IMR-90 (cell line): ENCODE measurements at places on chromosomes 2 and 18. TPM values are rescaled to one million over a fixed set of nuclear protein-coding genes. Genes with fewer than 3 reads are reported as not detected.

FBXO15 gene
- total RNA-seq = 0.90 and 1.1 TPM in 2 replicates

CABYR gene
- total RNA-seq = 3.6 and 4.1 TPM in 2 replicates

SLC5A7 gene
- total RNA-seq = not detected in 2 replicates

GNAL gene
- 0.28 and 0.36 TPM in 2 replicates for total RNA-seq

SCN2A gene
- 0.54 and 0.56 TPM in 2 replicates for total RNA-seq

GRCh38 chr2:202344178-202344577 is 31.9 kb upstream of the BMPR2 start:
- no peak overlapping the region for H3K4me3 ChIP-seq
- H3K36me3 ChIP-seq = no peaks in the 10 kb centered on the region
- peak; percentile 45 for DNase-seq
- H3K27me3 ChIP-seq = no peaks in the 10 kb centered on the region
- no peak overlapping the region for H3K27ac ChIP-seq

- peak overlapping the region; percentile 74; the same call in 1 of the 2 replicates for H3K27ac ChIP-seq
- DNase-seq = peak; percentile 61
- no peak overlapping the region for H3K4me3 ChIP-seq
- no peaks in the 10 kb centered on the region for H3K27me3 ChIP-seq
These were observed 52.3 kb downstream of the SOS1 start for GRCh38 chr2:39068299-39069135.

GRCh38 chr18:74198453-74198852 is 50.1 kb downstream of the TIMM21 start:
- peaks cover 3% of the 10 kb centered on the region; the same call in 1 of the 2 replicates for H3K4me1 ChIP-seq
- H3K27me3 ChIP-seq = peaks cover 21% of the 10 kb centered on the region
- no peak overlapping the region for H3K27ac ChIP-seq
- H3K36me3 ChIP-seq = no peaks in the 10 kb centered on the region
- no peak for DNase-seq

GRCh38 chr2:157414050-157414449 is 29.8 kb downstream of the CYTIP start:
- no peaks in the 10 kb centered on the region for H3K27me3 ChIP-seq
- no peaks in the 10 kb centered on the region for H3K36me3 ChIP-seq
- no peak overlapping the region for H3K4me3 ChIP-seq
- no peaks in the 10 kb centered on the region for H3K4me1 ChIP-seq

DNA sequence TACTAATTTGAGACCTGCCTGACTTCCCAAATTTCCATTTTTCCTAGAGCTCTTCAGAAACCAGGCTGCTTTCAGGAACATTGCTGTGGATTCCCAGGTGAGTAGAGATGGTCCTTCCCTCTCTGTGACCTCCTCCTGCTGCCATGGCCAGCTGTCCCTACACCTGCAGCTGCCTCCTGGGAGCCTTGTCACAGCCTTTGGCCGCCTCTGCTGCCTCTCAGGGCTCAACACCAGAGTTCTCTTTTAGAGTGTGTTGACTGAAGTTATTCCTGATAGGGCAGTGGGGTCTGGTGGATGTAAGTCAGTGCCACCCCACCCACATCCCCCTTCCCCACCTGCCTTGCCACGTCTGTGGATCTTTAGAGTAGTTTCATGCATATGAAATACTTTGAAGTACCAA is 22.9 kb downstream of the SPATS2L start:
- no peak for DNase-seq
- H3K27ac ChIP-seq = no peak overlapping the region
- peaks cover 4% of the 10 kb centered on the region; the same call in 1 of the 2 replicates for H3K4me1 ChIP-seq

DNA sequence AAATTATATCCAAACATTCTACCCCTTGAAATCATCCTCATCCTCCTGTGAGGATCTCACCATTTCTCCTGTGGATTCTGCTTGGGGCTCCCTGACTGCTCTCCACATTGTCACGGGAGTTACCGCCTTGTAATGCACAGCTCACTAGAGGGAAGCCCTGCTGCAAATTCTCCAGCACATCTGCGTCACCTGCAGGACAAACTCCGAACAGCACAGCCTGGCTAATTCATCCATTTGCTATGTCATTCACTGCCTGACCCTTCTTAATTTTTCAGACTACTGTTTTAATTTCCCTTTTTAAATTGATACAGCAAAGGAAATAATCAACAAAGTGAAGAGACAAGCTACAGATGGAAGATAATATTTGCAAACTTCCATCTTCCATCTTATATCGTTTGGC is 627.4 kb downstream of the FBXO15 start:
- no peaks in the 10 kb centered on the region for H3K4me1 ChIP-seq
- no peak overlapping the region for H3K27ac ChIP-seq
- no peak overlapping the region for H3K4me3 ChIP-seq

DNA sequence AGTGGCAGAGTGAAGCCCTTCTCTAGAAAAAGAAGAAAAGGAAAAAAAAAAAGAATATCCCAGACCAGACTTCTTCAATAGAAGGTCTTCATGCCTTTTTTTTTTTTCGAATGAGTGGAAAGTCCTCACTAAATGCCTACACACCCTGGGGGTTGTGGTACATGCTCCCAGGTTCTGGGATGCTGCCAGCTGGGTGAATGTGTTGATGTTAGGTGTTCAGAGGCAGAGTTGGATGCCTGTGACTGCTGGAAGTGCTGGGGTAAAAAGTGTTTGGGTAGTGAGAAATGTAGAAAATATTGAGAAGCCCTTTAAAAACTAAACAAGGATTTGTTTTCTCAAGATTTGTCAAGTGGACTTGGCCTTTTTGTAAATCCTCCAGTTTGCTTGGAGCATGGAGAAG is 318.6 kb downstream of the SLC4A3 start:
- H3K27ac ChIP-seq = no peak overlapping the region
- no peak for DNase-seq
- no peaks in the 10 kb centered on the region; the same call in 1 of the 2 replicates for H3K27me3 ChIP-seq
- no peak overlapping the region for H3K4me3 ChIP-seq
- H3K36me3 ChIP-seq = no peaks in the 10 kb centered on the region

DNA sequence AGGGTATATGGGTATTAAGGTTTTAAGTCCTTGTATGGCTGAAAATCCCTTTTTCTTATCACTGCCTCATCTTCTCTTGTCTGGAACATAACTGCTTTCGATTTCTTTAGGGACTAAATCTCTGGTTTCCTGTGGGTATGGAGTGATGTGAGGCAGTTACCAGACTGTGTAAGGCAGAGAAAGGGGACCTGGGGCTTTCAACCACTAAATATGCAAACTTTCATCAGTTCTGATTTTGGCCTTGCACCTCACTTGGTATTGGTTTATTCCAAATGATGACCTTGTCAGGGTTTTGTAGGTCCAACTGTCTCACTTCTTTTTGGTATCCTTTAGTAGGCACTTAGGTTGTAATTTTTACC is 9.3 kb downstream of the MAP4K4 start:
- no peak overlapping the region for H3K27ac ChIP-seq
- H3K27me3 ChIP-seq = no peaks in the 10 kb centered on the region
- H3K4me3 ChIP-seq = no peak overlapping the region
- no peak for DNase-seq
- H3K36me3 ChIP-seq = peaks cover 9% of the 10 kb centered on the region
- H3K4me1 ChIP-seq = peaks cover 21% of the 10 kb centered on the region

DNA sequence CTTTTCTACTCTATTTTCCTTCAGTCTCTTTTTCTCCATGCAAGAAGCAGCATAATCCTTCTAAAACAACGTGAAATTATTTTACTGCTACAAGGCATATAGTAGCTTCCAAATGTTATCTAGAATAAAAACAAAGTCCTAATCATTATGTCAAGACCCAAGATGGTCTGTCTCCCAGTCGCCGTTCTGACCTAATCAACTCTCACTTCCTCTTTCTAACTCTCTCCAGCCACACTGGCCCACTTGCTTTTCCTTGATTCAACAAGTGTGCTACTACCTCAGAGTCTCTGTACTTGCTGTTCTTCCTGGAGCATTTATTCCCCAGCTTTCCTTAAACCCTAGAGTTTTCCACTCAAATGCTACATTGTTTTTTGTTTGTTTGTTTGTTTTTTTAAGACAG is 1491.2 kb downstream of the LRP1B start:
- H3K27me3 ChIP-seq = no peaks in the 10 kb centered on the region
- H3K4me3 ChIP-seq = no peak overlapping the region
- DNase-seq = no peak
- no peaks in the 10 kb centered on the region for H3K36me3 ChIP-seq
- H3K4me1 ChIP-seq = no peaks in the 10 kb centered on the region
- no peak overlapping the region for H3K27ac ChIP-seq
